ENCODE measurements at places on chromosomes 5 and 9. TPM values are rescaled to one million over a fixed set of nuclear protein-coding genes. Genes with fewer than 3 reads are reported as not detected.

The PAX5 gene
- total RNA-seq = not detected

The UBAC1 gene
- total RNA-seq = 66.0 TPM

The SHOC1 gene
- not detected for total RNA-seq

The TBC1D9B gene
- 26.7 TPM for total RNA-seq

The C5orf34 gene
- 17.2 TPM for total RNA-seq

The GCNT4 gene
- total RNA-seq = 0.25 TPM

The GDA gene
- total RNA-seq = 2.7 TPM

The SLC45A2 gene
- 0.06 TPM for total RNA-seq

The PPP2CA gene
- total RNA-seq = 251 TPM

The SLC6A7 gene
- not detected for total RNA-seq

The SURF6 gene
- 32.9 TPM for total RNA-seq

The UAP1L1 gene
- total RNA-seq = 0.51 TPM

The FAM221B gene
- total RNA-seq = not detected

The VCP gene
- total RNA-seq = 309 TPM

The PRRC1 gene
- 58.9 TPM for total RNA-seq

The MAN1B1 gene
- 24.6 TPM for total RNA-seq

- no peak overlapping the region for H3K27ac ChIP-seq
- no peaks in the 10 kb centered on the region for H3K36me3 ChIP-seq
- no peak overlapping the region for H3K4me3 ChIP-seq
- DNase-seq = peak; percentile 5
- no peaks in the 10 kb centered on the region for H3K4me1 ChIP-seq
- no peaks in the 10 kb centered on the region for H3K27me3 ChIP-seq
Measured at GRCh38 chr5:143343042-143343441, 60.4 kb downstream of the NR3C1 start.

GRCh38 chr5:135034236-135034962, 371 bp upstream of the PITX1 start:
- DNase-seq = peak; percentile 85
- H3K27ac ChIP-seq = no peak overlapping the region
- H3K4me3 ChIP-seq = peak overlapping the region; percentile 40
- H3K4me1 ChIP-seq = peaks cover 20% of the 10 kb centered on the region
- H3K27me3 ChIP-seq = peaks cover 100% of the 10 kb centered on the region

GRCh38 chr9:137311986-137312851, 10.1 kb upstream of the NRARP start:
- no peak for DNase-seq
- no peak overlapping the region for H3K4me3 ChIP-seq
- H3K27me3 ChIP-seq = no peaks in the 10 kb centered on the region
- H3K36me3 ChIP-seq = no peaks in the 10 kb centered on the region
- H3K27ac ChIP-seq = no peak overlapping the region

DNA sequence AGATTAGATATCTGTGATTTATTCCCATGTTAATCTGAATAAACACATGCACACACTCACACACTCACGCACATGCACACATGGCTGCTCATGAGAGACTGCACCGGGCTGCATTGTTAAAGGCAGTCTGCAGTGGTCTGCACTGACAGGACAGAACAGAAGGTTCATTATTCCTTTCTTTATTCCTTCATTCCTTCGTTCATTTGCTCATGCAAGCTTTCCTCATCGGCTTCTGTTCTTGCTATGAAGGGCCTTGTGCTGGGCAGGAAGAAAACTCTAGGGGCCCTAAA, 41.4 kb upstream of the FSTL4 start:
- H3K27me3 ChIP-seq = no peaks in the 10 kb centered on the region
- H3K27ac ChIP-seq = no peak overlapping the region
- no peaks in the 10 kb centered on the region for H3K4me1 ChIP-seq
- no peak overlapping the region for H3K4me3 ChIP-seq

- H3K4me1 ChIP-seq = no peaks in the 10 kb centered on the region
- no peaks in the 10 kb centered on the region for H3K36me3 ChIP-seq
- no peak for DNase-seq
- H3K4me3 ChIP-seq = no peak overlapping the region
Measured at GRCh38 chr9:89394412-89394811, 76.1 kb downstream of the SECISBP2 start.

DNA sequence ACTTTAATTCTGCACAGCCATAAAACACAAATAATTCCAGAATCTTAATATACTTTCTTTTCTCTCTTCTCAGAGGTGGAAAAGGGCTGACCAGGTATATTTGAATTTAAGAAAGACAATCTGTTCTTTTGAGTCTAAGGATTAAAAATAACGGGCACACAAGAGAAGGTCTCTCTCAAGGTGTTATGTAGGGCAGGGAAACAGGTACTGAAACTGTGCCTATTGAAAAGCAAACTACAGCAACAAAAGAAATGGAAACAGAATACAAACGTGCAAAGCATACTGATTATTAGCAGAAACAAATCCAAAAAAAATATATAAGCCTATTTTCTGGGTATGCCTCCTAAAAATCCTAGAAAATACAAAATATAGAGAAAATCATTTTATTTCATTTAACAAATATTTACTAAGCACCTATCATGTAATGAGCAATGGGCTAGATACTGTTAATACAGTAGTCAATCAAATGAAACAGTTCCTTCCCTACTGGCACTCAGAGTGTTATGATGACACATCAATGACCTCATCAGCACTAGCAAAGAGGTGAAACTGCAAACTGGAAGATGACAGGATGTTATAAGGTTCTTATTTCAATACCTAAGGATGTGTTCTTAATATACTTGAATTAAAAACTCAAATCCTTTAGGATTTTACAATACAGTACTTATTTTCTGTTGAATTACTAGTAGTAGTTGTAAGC, 87.7 kb downstream of the AUH start:
- H3K4me3 ChIP-seq = no peak overlapping the region
- H3K27ac ChIP-seq = no peak overlapping the region
- no peak for DNase-seq
- H3K27me3 ChIP-seq = no peaks in the 10 kb centered on the region

GRCh38 chr9:113947941-113948340, 71.8 kb downstream of the ZNF618 start:
- no peak overlapping the region for H3K4me3 ChIP-seq
- DNase-seq = no peak
- no peaks in the 10 kb centered on the region for H3K36me3 ChIP-seq
- no peak overlapping the region for H3K27ac ChIP-seq
- H3K27me3 ChIP-seq = no peaks in the 10 kb centered on the region
- H3K4me1 ChIP-seq = no peaks in the 10 kb centered on the region

GRCh38 chr9:33480976-33481375, 7.3 kb upstream of the NOL6 start:
- DNase-seq = no peak
- no peak overlapping the region for H3K27ac ChIP-seq
- no peak overlapping the region for H3K4me3 ChIP-seq
- H3K36me3 ChIP-seq = no peaks in the 10 kb centered on the region
- H3K4me1 ChIP-seq = no peaks in the 10 kb centered on the region

DNA sequence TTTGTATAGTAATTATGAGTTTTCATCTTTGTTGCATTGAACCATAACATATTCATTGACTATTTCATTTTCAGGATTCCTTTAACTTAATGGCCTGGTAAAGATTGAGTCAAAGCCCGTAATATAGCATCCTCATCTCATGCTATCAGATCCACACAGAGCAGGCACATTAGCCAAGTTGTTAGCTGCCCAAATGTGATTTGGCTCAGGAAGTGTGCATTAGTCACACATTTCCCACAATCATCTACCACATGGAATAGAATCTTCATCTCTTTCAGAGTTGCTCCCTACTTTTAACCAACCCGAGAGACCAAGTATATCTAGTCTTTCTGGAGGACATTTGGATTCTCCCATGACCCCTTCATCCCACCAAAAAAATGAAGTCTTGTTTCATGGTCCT, 481.0 kb upstream of the PTGER4 start:
- H3K4me3 ChIP-seq = no peak overlapping the region
- H3K4me1 ChIP-seq = no peaks in the 10 kb centered on the region
- H3K36me3 ChIP-seq = no peaks in the 10 kb centered on the region

DNA sequence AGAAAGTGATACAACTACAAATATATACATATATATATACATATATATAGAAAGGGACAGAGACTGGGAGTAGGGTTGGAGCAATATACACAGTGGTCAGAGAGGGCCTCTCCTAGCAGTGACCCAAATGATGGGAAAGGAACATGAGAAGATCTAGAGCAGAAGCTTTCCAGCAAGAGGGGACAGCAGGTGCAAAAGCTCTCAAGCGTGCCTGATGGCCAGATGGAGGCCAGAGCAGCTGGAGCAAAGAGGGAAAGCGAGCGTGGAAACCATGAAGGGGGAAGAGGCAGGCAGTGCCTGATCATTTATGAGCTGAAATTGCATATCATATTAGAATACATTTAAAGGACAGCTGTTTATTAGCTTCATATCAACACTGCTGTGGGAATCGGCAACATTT, 7.6 kb upstream of the GRPEL2 start:
- no peak overlapping the region for H3K4me3 ChIP-seq
- DNase-seq = no peak
- no peak overlapping the region for H3K27ac ChIP-seq
- no peaks in the 10 kb centered on the region for H3K36me3 ChIP-seq

DNA sequence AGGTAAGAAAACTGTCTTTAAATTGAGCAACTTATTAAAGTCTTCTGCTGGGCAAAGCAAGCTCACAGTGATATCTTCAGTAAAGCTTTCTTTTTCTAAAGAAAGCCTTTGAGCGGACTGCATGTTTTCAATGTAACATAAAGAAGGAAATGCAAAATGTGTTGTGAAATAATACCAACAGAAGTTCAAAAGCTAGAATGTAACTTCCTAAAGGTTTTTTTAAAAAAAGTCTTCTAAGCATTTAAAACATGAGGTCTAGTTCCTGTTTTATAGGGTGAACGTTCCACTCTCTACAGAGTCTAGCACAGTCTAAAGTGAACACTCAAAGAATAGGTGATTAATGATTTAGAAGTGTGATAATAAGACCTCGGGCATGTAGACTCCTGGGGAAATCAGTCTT, 62.9 kb downstream of the DENND1A start:
- DNase-seq = no peak
- no peaks in the 10 kb centered on the region for H3K36me3 ChIP-seq
- H3K27me3 ChIP-seq = peaks cover 8% of the 10 kb centered on the region
- peaks cover 80% of the 10 kb centered on the region for H3K4me1 ChIP-seq
- no peak overlapping the region for H3K4me3 ChIP-seq

DNA sequence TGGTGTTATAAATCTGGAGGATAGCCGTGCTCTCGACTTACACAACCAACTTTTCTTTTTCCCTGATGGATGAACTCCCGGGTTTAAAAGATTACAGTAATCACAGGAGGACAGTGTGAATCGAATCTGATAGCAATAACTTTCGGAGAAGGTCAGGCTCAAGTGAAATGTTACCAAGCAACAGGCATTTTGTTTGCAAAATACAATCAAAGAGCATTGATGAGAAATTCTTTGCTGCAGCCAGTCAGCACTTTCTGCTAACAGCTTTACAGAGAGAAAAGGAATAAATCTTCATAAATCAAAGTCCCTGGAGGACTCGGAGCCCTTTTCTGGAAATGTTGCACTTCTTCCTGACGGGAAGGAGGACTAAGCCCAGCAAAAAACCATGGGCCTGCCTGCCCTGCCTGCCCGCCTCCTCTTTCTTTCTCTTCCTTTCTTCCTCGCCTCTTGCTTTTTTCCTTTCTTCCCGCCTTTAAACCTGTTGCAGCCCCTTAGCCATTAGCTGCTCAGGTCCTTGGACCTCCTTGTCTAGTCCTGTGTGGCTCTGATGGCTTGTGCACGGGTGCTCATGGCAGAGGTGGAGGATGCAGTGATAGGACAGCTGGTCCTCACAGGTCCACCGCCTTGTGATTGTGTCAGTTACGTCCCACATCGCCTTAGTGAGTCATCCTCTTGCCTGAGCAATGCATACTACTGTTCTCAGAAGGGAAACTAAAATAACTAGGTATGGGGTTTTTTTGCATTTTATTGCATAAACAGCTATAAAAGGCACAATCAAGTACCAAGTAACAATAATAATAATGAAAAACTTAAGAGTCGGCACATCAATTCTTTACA, 6.2 kb downstream of the DMRT3 start:
- no peaks in the 10 kb centered on the region for H3K36me3 ChIP-seq
- no peak overlapping the region for H3K27ac ChIP-seq
- no peak overlapping the region for H3K4me3 ChIP-seq
- peaks cover 100% of the 10 kb centered on the region for H3K27me3 ChIP-seq
- no peaks in the 10 kb centered on the region for H3K4me1 ChIP-seq
- DNase-seq = no peak

GRCh38 chr9:79360387-79361347, 211.1 kb upstream of the TLE4 start:
- H3K27ac ChIP-seq = no peak overlapping the region
- H3K36me3 ChIP-seq = no peaks in the 10 kb centered on the region
- H3K4me1 ChIP-seq = peaks cover 20% of the 10 kb centered on the region
- no peaks in the 10 kb centered on the region for H3K27me3 ChIP-seq
- H3K4me3 ChIP-seq = no peak overlapping the region

DNA sequence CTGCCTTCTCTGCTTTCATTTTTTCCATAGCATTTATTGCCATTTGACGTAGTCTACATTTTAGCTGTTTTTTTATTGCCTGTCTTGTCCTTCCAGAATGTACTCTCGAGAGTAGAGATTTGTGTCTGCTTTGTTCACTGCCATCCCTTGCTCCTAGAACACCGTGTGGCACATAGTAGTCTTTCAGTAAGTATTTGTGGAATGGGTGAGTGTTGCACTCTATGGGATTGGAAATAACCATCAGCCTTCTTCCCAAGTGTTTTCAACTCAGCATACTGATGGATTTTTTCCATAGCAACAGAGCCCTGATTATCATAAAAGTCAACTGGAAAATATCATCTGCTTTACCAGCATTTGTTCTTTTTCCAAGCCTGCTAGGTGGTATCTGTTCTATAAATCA, 462.6 kb downstream of the ENC1 start:
- no peaks in the 10 kb centered on the region for H3K27me3 ChIP-seq
- no peak overlapping the region for H3K27ac ChIP-seq
- H3K36me3 ChIP-seq = no peaks in the 10 kb centered on the region
- no peak overlapping the region for H3K4me3 ChIP-seq

- no peak for DNase-seq
- no peak overlapping the region for H3K27ac ChIP-seq
- no peaks in the 10 kb centered on the region for H3K36me3 ChIP-seq
- H3K27me3 ChIP-seq = no peaks in the 10 kb centered on the region
Measured at GRCh38 chr9:124254261-124254682, 3.5 kb upstream of the NEK6 start.

- H3K4me1 ChIP-seq = peaks cover 9% of the 10 kb centered on the region
- no peaks in the 10 kb centered on the region for H3K27me3 ChIP-seq
Measured at GRCh38 chr9:101226803-101227202, 158.0 kb downstream of the BAAT start.

- H3K27ac ChIP-seq = no peak overlapping the region
- peaks cover 6% of the 10 kb centered on the region for H3K27me3 ChIP-seq
- H3K4me3 ChIP-seq = no peak overlapping the region
- DNase-seq = peak; percentile 15
- H3K36me3 ChIP-seq = no peaks in the 10 kb centered on the region
- peaks cover 12% of the 10 kb centered on the region for H3K4me1 ChIP-seq
Measured at GRCh38 chr9:111604054-111604615, 4.7 kb upstream of the PTGR1 start.

- DNase-seq = peak; percentile 80
- no peaks in the 10 kb centered on the region for H3K36me3 ChIP-seq
- no peaks in the 10 kb centered on the region for H3K27me3 ChIP-seq
- no peak overlapping the region for H3K4me3 ChIP-seq
- H3K4me1 ChIP-seq = peaks cover 7% of the 10 kb centered on the region
Measured at GRCh38 chr9:127578952-127579853, 32.9 kb upstream of the STXBP1 start.

Measured in neural progenitor cell (in vitro differentiated cells).